ENCODE measurements at places on chromosomes 1 and 21. TPM values are rescaled to one million over a fixed set of nuclear protein-coding genes. Genes with fewer than 3 reads are reported as not detected.

Gene RIMS3
- total RNA-seq: 1.5 TPM

Gene KISS1
- total RNA-seq: not detected

Gene PGBD2
- total RNA-seq: 1.8 TPM

Gene PRAMEF13
- not detected for total RNA-seq

Gene GPR161
- total RNA-seq: 11.8 TPM

Gene PTPRC
- not detected for total RNA-seq

Gene LRRC3
- total RNA-seq: 0.60 TPM

Gene CGN
- 10.7 TPM for total RNA-seq

Gene SPRR5
- total RNA-seq: 0.71 TPM

Gene S100A2
- 5,324 TPM for total RNA-seq

Gene IL12RB2
- 0.56 TPM for total RNA-seq

Gene AZIN2
- 2.8 TPM for total RNA-seq

Gene SPATA1
- 16.8 TPM for total RNA-seq

Gene SLAMF8
- not detected for total RNA-seq

Gene CCDC181
- 0.51 TPM for total RNA-seq

Gene FTCD
- not detected for total RNA-seq

Gene GJA9
- not detected for total RNA-seq

Gene AMY2A
- total RNA-seq: not detected

Gene PIP5K1A
- total RNA-seq: 55.4 TPM

Gene REG4
- not detected for total RNA-seq

Gene MORC3
- 19.2 TPM for total RNA-seq

Gene CR1
- not detected for total RNA-seq

Gene CYP4B1
- 3.3 TPM for total RNA-seq

Gene RNF207
- total RNA-seq: 3.7 TPM

All from airway epithelial cell (primary cell).